Activated effector memory CD4-positive, alpha-beta T cell treated with anti-CD3 and anti-CD28 coated beads, Interleukin-2, amount 50 U/mL, for 16 hours (primary cell): ENCODE measurements at places on chromosomes 5 and 9.

DNA sequence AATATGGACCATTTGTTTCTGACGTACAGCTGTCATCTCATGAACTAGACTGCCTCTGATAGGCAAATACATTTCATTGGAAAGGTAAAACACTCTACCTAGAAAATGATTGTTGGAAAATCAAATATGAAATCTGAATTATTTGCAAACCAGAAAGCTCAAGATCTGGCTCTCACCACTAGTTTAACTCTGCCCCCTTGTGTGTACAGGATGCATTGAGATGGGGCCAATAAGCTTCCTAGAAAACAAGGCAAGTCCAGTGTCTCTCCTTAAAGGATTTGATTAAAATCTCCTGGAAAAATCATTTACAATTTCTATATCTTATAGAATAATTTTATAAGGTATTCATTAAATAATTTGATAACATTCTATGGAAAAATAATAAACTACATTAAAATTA lies 311.9 kb upstream of the ANKH start:
- DNase-seq: no peak

DNA sequence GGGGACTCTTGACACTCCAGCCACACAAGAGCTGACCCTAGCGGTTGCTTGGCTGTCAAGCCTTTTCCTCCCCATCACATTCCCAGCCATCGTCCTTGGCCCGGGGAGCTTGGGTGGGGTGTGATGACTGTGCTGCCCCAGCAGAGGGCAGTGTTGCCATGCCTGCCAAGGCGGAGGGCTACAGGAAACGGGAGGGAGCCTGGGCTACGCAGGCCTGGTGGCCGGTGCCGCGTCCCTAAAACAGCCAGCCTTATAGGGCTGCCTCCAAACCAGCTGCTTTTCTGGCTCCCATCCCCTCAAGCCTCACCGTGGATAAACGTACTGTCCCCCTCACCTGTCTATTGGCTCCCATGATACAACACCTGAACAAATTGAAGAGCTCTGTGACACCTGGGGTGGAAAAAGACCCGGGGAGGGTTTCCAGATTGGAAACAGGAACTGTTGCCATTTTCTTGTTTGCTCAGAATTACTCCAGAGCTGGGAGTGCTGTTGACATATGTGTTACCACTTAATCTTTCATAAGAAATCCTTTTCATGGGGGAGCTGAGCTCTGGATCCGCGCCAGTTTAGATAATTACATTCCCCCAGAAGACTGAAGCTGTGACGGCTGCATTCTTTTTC lies 72.8 kb upstream of the ASTN2 start:
- DNase-seq: peak; percentile 67

DNA sequence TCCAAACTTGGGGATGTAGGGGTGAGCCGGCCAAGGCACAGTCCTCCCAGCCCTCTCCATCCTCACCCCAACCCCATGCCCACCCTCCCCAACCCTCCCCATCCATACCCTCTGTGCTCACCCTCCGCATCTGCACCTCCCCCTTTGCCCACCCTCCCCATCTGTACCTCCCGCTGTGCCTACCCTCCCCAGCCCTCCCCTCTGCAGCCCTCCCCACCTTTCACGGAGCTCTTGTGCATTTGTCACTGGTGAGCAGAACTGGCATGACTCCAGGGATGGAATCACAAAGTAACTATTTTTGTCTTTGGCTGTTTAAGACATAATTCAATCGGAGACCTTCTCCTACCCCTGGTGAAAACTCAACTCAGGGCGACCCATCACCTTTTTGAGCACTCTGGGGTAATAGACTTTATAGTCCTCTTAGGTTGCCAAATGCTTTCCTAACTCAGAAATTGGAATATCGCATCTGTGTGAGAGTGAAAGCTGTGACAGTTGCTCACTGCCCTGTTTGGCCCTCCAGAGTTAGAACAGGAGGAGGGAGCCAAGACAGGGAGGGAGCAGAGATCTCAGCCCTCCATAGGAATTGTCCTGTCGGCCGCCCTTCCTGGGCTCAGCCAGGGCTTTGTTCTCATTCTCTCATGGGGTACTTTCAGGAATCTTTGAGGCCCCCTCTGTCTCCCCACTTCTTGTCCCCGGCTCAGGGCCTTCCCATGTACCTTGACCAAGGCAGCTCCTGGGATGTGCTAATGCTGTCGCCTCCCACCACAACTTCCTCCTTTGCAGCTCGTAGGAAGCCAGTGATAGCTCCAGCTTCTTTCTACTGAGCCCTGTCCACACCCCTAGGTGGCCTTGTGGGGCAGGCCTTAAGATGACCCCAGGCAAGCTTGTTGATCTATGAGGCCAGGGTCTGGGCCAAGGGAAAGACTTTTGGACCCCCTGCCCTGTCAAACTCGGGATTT lies 36.2 kb downstream of the OTULIN start:
- no peak for DNase-seq

DNA sequence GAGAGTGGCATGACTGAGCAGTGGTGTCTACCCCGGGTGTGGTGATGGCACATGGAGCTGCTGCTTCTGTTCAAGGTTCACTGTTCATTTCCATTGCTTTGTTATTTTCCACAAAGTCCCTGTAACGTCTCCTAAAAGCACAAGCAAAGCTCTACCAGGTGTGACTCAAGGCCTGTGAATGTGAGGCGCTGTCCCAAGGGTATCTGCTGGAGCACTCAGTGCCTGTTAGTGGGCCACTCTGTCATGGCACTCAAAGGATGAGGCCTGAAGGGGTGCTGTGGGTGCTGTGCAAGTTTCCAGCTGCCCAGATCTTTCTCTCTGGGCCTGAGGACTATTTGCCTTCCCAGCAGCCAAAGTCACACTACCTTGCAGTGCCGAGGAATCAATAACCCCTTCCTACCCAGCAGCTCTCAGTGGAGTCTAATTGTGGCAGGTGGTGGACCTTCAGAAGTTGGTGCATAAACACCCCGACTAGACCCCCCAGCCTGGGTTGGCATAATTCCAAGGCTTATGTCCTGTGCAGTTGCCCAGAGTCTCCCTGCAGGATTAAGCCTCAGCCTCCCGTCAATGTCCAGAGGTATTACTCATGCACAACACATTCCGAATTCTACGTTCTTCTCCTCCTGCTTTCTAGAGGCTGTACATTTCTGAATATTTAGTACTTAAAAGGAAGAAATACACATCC lies 17.4 kb upstream of the PTCH1 start:
- no peak for DNase-seq

DNA sequence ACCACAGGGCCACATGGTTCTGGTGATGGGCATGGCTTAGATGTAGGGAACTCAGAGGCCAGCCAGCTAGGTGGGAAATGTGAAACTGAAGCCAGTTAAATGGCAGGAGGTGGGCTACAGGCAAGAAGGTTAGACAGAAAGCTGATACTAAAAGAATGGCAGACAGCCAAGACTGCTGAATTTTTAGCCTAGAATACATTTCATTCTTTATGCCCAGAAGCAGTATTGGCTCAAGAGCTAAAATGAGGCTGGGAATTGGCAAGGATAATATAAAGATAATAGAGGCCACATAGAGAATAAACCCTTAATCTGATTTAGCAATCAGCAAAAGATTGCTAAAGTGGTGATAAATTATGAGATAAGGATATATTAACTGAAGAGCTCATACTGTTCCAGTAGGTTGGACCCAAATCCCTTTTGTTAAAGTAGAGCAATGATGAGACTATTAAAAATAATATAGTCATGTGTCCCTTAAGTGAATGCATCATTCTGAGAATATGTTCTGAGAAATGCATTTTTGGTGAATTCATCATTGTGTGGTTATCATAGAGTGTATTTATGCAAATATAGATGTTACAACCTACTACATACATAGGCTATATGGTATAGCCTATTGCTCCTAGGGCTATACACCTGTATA lies 234.3 kb downstream of the CHSY3 start:
- DNase-seq: no peak

DNA sequence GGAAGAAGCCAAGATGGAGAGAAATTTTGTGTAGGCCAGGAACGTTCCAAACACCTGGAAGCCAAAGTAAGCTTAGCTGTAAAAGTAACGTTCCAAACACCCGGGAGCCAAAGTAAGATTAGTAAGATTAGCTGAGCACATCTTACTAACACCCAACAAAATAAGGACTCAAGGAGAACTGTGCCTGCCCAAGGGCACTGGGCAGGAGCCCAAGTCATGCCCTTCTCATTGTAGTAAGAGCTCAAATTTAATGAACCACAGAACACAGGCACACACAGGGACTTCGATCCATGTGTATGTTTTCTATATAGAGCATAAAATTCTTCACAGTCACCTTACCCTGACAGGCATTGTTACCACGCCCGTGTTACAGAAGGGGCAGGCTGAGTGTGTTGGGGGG lies 36.1 kb upstream of the NXNL2 start:
- no peak for DNase-seq

GRCh38 chr9:134353539-134353938 lies 27.3 kb downstream of the RXRA start:
- no peak for DNase-seq

GRCh38 chr5:114097570-114097969 lies 264.3 kb upstream of the KCNN2 start:
- DNase-seq: no peak

GRCh38 chr9:90909225-90909624 lies 107.6 kb downstream of the SYK start:
- no peak for DNase-seq

DNA sequence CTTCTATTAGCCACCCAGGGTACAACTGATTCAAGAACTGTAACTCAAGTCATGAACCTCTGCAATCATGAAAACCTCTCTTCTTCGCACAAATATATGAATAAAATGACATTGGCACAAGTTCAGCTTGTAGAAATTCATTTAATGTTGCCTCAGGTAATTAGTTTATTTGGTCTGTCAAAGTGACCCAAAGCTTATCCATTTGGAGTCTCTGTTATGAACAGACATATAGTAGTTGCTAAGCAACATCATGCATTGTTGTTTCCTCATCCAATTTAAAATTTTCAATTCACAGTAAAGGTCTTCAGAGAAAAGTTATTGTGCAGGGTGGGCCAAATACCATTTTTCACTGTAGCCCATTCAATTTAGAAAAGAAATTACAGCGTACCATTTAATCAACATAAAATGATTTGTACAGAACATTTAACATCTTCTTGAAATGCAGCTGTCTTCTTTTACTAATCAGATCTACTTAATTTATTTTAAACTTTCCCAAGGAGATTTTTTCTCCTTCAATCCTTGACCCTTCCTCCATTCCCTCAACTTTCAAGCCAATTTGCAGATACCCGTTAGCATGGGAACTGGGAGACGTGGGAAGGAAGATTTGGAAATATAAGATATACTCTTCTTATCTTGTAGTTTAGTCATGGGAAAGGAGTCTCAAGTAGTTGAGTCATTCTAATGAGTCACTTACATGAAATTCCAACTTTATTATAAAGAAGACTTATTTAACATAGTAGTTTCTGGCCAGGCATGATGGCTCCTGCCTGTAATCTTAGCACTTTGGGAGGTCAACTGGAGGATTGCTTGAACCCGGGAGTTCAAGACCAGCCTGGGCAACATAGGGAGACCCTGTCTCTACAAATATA lies 231.3 kb downstream of the ATPSCKMT start:
- DNase-seq: no peak
